ENCODE measurements at places on chromosomes 1 and 21.

GRCh38 chr21:42640486-42640885 lies 12.9 kb upstream of the PDE9A start:
- DNase-seq = no peak

DNA sequence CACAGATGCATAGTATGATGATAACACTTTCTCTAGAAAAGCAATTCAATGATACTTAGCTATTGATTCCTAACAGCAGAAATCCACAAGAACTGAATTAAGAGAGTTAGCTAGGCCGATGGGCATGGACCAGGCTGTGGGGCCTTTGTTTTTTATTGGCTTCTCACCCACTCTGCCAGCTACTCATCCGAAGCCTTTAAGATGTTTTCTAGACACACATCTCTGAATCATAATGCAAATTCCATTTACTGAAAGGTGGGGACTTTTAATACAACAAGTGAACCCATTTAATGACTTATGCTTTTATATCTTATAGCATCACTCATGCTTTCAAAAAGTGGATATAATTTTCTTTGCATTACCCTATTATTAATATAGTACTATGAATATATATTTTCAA lies 170.2 kb downstream of the RUNX1 start:
- no peak for DNase-seq

GRCh38 chr1:12690156-12690555 lies 25.8 kb upstream of the AADACL3 start:
- DNase-seq = no peak

GRCh38 chr21:33266050-33266788 lies at the start of gene IL10RB:
IL10RB (plus strand) TSS chr21:33266367; CDS start chr21:33266466, 99 bp downstream.
- peak; percentile 32 for DNase-seq

DNA sequence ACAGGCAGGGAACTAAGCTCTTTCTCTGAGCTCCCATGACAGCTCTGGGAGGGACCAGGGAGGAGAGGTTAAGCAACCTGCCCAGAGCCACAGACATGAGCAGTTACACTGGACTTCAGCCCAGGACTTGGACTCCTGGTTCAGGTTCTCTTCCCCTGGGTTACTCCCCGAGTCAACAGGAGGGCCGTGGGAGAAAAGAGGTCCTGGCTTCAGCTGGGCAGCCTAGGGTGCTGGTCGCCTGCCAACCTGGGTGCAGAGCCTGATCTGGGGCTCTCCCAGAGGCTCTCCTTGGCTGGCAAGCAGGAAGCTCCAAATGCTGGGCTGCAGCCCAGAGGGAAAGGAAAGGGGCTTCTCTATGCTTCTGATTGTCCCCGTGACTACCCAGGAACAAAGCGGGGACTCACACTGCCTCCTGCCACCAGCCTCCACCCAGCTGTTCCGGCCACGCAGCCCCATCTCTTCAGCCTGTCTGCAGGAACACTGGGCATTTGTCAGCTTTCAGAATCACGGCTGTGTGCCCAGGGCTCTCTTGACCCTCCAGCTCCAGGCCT lies 141.8 kb downstream of the HIVEP3 start:
- DNase-seq = no peak

DNA sequence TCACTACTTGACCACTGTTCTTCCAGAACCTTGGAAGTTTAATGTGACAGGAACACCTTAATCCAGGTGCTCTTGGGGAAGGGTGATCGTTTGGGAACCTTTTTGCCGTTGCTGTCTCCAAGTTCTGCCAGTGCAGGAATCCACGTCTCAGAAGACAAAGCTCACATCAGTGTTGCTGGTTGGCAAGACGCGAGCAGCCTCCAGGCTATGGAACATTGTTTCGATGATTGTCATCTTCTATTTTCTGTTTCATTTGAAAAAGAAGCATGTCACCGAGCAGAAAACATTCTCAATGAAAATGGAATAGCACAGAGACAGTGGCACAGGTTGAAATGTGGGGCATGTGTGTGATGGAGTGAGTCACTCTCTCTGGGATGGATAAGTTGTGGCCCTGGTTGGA lies 11.7 kb downstream of the STUM start:
- no peak for DNase-seq
